CD4-positive, alpha-beta T cell treated with Interferon alpha-2 for 1 hour (primary cell): ENCODE measurements at places on chromosomes 16 and 17.

DNA sequence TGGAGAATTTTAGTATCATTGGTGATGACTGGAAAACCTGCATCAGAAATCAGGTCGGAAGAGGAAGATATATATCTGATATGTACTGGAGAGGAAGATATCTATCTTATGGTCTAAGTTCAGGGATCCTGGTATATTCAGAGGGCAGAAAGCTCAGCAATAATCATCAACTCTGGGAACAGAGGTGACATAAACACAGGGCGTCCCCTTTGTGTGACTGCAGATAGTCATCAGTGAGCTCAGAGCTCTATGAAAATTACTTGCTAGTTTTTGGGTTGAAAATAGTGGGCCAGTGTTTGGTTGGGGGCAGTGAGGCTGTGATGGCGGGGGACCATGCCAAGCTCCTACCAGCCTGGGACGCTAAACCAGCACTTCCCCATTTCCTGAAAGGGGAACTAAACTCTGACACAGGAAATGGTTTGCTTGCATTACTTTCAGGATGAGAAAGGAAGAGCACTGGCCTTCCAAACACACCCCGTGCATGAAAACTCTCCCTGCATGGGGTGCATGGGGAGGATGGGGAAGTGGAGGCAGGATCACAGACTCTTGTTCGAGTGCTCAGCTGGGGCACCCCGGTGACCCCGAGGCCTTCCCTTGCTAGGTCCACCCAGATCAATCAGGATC lies 15.8 kb downstream of the NOD2 start:
- DNase-seq = peak; percentile 37

DNA sequence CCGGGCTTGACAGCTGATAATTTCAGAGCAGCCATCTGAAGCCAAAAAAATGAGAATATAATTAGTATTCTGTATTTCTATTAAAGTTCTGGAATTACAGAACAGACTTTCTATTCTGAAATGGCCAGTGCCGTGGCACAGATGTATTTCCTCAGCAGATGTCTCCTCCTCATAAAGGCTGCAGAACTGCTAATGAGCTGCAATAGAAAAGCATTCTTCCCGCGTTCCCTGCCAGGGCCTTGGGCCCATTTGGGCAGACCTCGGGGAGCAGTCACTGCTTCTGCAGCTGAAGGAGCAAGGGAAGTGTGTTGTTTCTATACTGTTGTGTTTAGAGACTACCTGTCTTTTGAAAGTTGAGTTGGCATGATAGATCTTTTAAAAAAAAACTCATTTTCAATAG lies 152.6 kb upstream of the CACNG5 start:
- DNase-seq = no peak

DNA sequence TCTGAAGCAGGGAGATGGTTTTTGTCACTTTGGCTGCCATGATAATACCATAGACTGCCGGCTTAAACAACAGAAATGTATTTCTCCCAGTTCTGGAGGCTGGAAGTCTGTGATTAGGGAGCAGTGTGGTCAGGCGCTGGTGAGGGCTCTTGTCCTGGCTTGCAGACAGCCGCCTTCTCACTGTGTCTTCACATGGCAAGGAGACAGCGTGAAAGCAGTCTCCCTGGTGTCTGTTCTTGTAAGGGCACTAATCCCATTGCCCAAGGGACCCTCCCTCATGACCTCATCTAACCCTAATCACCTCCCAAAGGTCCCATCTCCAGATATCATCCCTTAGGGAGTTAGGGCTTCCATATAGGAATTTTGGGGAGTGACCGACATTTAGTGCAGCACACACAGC lies 167.0 kb downstream of the ENGASE start:
- DNase-seq = no peak

- no peak for DNase-seq
Measured at GRCh38 chr16:13856398-13856797, 63.6 kb upstream of the ERCC4 start.

GRCh38 chr17:901964-902363 lies 77.6 kb downstream of the NXN start:
- DNase-seq = no peak

DNA sequence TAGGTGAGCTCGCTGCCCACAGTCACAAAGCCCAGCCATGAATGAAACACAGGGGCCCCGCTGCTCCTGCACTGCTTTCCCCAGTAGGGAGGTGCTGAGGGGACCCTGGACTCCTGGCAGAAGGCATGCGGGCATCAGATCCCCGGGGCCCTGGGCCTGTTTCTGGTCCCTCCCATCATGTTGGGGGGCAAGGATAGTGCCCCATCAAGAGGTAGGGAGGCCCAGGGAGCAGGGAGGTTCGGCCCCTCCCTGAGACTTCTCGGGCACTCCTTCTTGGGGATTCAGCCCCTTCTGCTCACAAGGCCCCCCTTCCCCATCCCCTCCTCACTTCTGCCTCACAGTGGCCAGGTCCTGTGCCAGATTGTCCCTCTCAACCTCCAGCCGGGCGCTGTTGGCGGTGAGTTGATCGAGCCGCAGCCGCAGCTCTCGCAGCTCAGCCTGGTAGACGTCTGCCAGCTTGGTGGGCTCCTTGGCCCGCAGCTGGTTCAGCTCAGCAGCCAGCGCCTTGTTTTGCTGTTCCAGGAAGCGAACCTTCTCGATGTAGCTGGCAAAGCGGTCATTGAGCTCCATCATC lies 515 bp downstream of the GFAP start:
- DNase-seq = no peak

- no peak for DNase-seq
Measured at GRCh38 chr17:13417381-13417950, 184.3 kb downstream of the HS3ST3A1 start.

DNA sequence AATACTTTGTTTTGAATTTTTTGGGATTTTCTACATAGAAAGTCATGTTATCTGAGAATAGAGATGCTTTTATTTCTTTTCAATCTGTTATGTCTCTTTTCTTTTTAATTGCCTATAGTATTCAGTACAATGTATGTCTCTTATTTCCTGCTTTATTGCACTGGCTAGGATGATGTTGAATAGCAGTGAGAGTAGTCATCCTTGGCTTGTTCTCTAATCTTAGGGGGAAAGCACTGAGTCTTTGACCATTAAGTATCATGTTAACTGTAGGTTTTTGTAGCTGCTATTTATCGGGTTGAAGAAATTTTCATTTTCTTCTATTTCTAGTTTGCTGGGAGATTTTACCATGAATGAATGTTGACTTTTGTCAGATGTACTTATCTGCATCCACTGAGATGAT lies 10.0 kb upstream of the ABCA3 start:
- DNase-seq = no peak

GRCh38 chr17:34472363-34472762 lies 107.0 kb upstream of the TMEM132E start:
- no peak for DNase-seq

DNA sequence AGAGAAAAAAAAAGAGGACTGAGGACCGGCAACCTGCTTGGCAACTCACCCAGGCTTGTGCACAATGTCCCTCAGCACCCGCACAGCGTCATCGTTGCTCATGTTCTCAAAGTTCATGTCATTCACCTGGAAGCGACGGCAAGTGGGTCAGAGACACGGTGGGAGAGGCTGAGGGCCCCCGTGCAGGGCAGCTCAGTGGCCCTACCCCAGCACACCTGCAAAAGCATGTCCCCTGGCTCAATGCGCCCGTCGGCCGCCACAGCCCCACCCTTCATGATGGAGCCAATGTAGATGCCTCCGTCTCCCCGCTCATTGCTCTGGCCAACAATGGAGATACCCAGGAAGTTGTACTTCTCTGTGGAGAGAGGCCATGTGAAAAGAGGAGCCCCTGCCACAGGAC lies 5.4 kb downstream of the DVL2 start:
- DNase-seq = no peak

- no peak for DNase-seq
Measured at GRCh38 chr17:46983782-46984181, 4.7 kb upstream of the RPRML start.

- DNase-seq = no peak
Measured at GRCh38 chr16:50254072-50254471, 12.3 kb upstream of the ADCY7 start.
